ENCODE measurements at places on chromosomes 16 and 17.

- no peak for DNase-seq
Observed at GRCh38 chr17:66441101-66441661, 138.8 kb downstream of the PRKCA start.

- no peak for DNase-seq
Observed at GRCh38 chr17:9403257-9403656, 172.4 kb downstream of the STX8 start.

DNA sequence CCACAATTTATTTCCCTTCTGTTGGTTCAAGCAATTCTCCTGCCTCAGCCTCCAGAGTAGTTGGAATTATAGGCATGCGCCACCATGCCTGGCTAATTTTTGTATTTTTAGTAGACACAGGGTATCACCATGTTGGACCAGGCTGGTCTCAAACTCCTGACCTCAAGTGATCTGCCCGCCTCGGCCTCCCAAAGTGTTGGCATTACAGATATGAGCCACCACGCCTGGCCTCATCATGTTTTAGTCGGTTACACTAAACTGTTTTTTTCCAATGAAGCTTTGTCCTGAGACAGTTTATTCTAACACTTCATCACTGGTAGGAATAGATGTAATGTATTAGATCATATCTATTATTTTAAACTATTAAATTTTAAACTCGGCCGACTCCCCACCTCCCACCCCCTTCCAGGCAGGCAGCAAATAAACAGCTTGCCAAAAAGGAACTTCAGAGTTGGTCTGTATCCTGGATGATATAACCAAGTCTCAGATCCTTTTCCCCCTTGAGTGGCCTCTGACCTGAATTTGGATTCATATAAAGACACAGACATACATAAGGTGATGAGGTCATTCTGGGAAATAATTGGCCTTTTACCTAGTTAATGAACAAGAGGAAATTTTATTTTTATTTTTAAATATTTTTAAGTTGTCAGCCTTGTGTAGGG, 18.4 kb upstream of the CORO6 start:
- no peak for DNase-seq

- no peak for DNase-seq
Observed at GRCh38 chr16:84303023-84303422, 8.3 kb downstream of the WFDC1 start.

- no peak for DNase-seq
Observed at GRCh38 chr17:18002171-18002570, 29.5 kb downstream of the DRC3 start.

DNA sequence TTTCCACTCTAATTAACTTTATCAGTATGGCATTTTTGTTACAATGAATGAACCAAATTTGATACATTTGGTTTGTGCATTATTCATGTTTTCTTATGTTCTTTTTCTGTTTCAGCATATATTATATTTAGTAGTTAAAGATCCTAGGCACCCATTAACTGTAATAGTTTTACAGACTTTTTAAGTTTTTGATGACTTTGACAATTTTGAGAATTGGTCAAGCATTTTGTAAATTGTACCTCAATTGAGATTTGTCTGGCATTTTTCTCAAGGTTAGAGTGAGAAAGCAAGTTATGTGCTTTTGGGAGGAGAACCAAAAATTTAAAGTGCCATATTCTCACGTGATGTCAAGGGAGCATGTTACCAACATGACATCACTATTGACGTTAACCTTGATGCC, 1019.2 kb downstream of the CDH11 start:
- DNase-seq: no peak

DNA sequence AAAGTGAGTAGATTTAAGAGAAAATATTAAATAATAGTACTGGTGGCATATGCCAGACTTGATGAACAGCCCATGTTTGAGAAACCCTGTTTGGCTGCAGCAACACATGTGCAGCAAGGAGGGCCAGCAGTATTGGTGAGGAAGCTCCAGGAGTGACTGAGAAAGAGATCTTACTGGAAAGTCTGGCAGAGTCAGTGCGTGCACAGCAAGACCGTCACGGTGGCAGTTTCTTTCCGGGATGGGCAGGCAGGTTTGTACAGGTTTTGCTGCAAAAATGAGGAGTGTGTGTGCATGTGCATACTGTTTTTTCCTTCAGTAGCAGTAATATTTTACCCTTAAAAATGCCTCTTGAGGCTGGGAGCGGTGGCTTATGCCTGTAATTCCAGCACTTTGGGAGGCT, 41.4 kb downstream of the KSR1 start:
- no peak for DNase-seq

DNA sequence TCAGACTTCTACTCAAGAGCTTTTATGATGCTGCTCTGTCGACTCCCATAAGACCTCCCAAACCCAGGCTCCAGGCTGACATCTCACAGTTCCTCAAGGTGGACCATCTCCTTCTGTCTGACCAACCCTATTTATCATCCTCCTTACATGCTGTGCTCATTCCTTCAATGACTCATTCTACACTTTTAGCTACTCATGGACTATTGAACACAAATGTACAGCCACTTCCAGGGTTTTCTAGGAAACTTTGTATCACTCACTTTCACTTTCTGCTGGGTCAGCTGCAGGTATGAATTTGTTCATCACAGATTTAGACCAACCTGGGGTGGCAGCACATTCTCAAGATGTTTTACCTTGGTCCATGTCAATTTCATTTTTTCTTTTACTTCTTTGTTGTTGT, 162.4 kb upstream of the FAM20A start:
- DNase-seq: no peak

DNA sequence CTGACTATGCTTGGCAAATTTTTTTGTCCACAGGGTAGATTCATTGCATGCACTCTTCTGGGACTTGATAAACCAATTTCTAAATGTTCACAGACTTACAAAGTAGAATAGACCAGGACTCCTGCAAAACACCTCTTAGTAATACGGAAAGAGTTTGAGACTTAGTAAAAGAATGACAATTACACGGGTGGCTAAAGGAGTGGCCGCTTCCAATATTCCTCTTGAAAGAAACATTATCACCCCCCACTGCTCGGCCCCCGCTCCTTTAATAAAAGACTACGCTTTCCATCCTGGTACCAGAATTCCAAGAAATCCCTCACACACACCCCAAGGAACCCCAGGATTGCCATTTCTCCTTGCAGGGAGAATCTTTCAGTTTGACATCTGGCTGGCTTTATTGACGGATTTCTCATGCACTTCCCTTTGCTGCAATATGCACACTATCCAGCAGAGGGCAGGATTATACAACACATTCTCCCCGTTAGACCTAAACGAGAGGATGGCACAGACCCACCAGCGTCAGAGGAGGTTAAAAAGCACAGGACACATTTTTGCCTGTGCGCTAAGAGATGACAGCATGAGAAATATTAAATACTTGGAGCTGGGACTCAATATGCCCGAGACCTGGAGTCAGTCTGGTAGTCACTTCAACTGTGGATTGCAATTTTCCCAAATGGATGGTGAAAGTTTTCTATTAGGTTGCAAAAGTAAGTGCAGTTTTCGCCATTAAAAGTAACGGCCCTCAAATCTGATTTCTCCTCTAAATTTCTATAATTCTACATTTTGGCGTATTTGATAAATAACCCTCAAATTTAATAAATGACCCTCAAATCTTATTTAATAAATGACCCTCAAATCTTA, 46.6 kb upstream of the NUDT7 start:
- peak; percentile 65 for DNase-seq

- DNase-seq: no peak
Observed at GRCh38 chr16:24950275-24950674, 64.9 kb downstream of the ARHGAP17 start.

DNA sequence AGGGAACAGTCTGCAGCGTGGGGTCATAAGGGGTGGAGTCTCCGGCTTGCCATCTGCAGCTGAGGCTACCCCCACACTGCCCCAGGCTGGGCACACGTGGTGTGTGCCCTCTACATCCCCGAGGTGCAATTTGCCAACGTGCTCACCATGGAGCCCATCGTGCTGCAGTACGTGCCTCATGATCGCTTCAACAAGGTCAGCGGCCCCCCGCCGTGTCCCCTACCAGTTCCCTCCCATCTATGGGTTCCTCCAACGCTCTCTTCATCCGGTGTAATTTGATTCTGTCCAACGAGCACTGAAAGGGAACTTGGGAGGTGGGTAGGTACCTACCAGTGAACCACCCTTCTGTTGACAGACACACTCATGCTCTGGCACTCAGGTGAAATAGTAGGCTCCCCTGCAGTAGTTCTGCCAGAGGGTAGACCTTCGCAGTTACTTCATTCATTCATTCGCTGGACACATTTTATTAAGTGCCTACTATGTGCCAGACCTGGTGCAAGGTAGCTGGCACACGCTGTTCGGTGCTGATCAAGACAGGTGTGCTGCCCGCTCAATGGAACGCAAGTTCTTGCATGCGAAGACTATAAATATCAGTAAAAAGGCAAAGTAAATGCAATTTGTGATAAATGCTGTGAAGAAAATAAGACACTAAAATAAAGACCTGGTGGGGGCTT, 2.7 kb downstream of the MLLT6 start:
- no peak for DNase-seq

- no peak for DNase-seq
Observed at GRCh38 chr17:29412780-29413565, 22.8 kb downstream of the TAOK1 start.

GRCh38 chr16:51761001-51761400, 609.9 kb upstream of the SALL1 start:
- DNase-seq: no peak

- peak; percentile 40 for DNase-seq
Observed at GRCh38 chr16:31215287-31216162, 1.4 kb downstream of the PYDC1 start.

- no peak for DNase-seq
Observed at GRCh38 chr17:42142371-42142896, 12.4 kb downstream of the RAB5C start.

- peak; percentile 75 for DNase-seq
Observed at GRCh38 chr17:32519228-32520103, 32.7 kb downstream of the CDK5R1 start.

- DNase-seq: no peak
Observed at GRCh38 chr16:85395207-85395912, 217.8 kb upstream of the GSE1 start.

DNA sequence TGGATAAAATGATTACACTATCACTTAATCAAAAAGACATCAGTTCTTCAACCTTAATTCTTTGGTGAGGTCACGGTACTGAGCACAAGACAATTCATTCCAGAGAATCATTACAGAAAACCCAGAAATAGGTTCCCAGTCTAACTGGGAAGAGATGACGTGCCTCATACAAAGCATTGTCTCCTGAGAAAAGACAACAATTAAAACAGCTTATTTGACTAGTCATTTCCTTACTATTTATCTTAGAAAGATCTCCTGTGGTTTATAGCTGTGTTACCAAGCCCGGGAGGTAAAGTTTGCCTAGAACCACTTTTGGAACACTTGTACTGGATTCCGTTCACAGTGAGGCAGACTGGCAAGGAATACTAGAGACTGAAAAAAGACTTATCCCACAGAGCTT, 5.1 kb downstream of the PHF12 start:
- DNase-seq: no peak

- DNase-seq: no peak
Observed at GRCh38 chr17:37067555-37068111, 118.9 kb downstream of the AATF start.

- DNase-seq: no peak
Observed at GRCh38 chr17:32120141-32120540, 22.2 kb upstream of the RHOT1 start.

DNA sequence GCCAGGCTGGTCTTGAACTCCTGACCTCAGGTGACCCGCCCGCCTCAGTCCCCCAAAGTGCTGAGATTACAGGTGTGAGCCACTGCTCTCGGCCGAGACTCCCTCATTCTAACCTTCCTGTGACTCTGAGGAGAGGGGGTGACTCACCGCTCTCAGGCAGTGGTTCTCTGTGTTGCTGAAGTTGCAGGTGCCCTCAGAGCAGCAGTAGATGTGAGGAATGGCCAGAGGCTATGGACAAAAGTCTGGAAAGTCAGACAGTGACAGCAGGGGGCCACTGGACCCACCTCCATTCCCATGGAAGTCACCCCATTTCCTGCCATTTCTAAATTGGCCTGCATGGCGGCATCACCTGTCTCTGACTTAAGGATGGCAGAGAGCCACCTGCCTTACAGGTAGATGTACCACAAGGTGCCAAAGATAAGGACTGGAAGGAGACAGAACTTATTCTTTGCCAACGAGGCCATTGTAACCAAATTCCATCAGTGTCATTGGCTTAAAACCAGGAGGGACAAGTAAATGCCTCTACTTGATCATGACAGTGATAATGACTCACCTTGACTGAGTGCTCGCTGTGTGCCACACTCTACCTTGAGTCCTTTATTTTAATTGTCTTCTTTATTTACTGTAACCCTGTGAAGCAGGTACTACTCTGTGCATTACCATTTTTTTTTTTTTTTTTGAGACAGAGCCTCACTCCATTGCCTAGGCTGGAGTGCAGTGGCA, 15.3 kb upstream of the CNOT1 start:
- no peak for DNase-seq

- no peak for DNase-seq
Observed at GRCh38 chr17:78525511-78526160, 51.6 kb downstream of the DNAH17 start.

GRCh38 chr17:82929676-82930042, 89.8 kb upstream of the ZNF750 start:
- DNase-seq: no peak

- no peak for DNase-seq
Observed at GRCh38 chr16:48901712-48902374, 291.9 kb upstream of the N4BP1 start.

DNA sequence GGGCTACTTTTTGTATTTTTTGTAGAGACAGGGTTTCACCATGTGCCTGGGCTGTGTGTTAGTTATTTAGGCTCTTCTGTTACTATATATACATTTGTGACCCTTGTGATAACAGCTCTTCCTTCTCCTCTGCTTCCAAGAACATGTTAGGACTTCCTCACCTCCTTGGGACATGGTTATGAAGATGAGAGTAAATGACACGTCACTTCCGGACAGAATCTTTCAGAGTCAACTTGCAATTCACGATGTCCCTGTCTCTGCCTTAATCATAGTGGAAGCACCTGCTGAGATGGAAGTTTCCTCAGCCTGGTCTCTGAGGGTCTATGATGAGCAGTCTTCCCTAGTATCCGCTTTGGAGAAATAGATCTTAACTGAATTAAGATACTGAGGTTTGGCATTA, 42.9 kb downstream of the CCDC42 start:
- no peak for DNase-seq

DNA sequence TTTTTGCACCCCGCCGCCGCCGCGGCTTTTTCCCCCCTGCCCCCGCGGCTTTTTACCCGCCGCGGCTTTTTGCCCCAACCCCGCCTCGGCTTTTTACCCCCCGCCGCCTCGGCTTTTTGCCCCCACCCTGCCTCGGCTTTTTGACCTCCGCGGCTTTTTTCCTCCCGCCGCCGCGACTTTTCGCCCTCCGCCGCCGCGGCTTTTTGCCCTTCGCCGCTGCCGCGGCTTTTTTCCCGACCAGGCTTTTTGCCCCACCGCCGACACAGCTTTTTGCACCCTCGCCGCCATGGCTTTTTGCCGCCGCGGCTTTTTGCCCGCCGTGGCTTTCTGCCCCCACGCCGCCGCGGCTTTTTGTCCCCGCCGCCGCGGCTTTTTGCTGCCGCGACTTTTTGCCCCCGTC, 137.0 kb upstream of the TP53TG3D start:
- DNase-seq: peak; percentile 9

- no peak for DNase-seq
Observed at GRCh38 chr17:78524870-78525510, 52.2 kb downstream of the DNAH17 start.

- no peak for DNase-seq
Observed at GRCh38 chr17:67027031-67027628, 17.2 kb upstream of the CACNG1 start.

GRCh38 chr16:5478036-5478435, 380.4 kb upstream of the EEF2KMT start:
- DNase-seq: no peak
